ENCODE measurements at places on chromosomes 4 and X. TPM values are rescaled to one million over a fixed set of nuclear protein-coding genes. Genes with fewer than 3 reads are reported as not detected.
A peak's percentile ranks its signal among the peaks of the same experiment; 100 is the strongest.

The ERCC6L gene
- 0.87 TPM for total RNA-seq

GRCh38 chr4:85084371-85085094 lies 118.0 kb upstream of the WDFY3 start:
- H3K4me3 ChIP-seq: no peak overlapping the region
- no peak overlapping the region for H3K27ac ChIP-seq
- no peaks in the 10 kb centered on the region for H3K36me3 ChIP-seq
- peaks cover 3% of the 10 kb centered on the region for H3K27me3 ChIP-seq
- no peak for DNase-seq

DNA sequence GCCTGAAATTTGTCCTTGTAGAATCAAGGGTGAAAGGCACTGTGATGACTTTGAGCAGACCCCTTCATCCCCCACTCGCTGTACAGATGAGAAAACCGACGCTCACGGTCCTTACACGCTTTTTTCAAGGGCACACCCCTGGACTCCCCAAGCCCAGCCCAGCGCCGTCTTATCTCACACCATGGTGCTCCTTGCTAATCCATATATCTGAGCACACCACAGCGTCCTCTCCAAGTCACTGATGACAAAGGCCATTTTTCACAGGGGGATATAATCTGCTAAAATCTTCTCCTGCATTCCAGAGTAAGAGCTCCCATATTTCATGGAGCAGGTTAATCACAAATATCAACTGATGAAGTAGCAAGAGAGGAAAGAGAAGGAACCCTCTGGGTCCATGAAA lies 486.3 kb downstream of the BCOR start:
- peaks cover 20% of the 10 kb centered on the region for H3K27me3 ChIP-seq
- H3K27ac ChIP-seq: no peak overlapping the region
- no peak overlapping the region for H3K4me3 ChIP-seq
- peaks cover 10% of the 10 kb centered on the region for H3K4me1 ChIP-seq
- no peaks in the 10 kb centered on the region for H3K36me3 ChIP-seq

- H3K36me3 ChIP-seq: peaks cover 18% of the 10 kb centered on the region
- DNase-seq: no peak
- H3K4me1 ChIP-seq: peaks cover 18% of the 10 kb centered on the region
- no peak overlapping the region for H3K4me3 ChIP-seq
- H3K27ac ChIP-seq: no peak overlapping the region
Measured at GRCh38 chr4:6926681-6927478, 17.3 kb downstream of the TBC1D14 start.

GRCh38 chrX:130172127-130172845 lies 524 bp downstream of the RAB33A start:
- H3K4me3 ChIP-seq: peak overlapping the region; percentile 82
- no peak for DNase-seq
- peaks cover 38% of the 10 kb centered on the region for H3K4me1 ChIP-seq
- no peaks in the 10 kb centered on the region for H3K36me3 ChIP-seq
